ENCODE measurements at places on chromosomes 4 and X. TPM values are rescaled to one million over a fixed set of nuclear protein-coding genes. Genes with fewer than 3 reads are reported as not detected.
A peak's percentile ranks its signal among the peaks of the same experiment; 100 is the strongest.

- no peak for DNase-seq
Measured at GRCh38 chr4:124067046-124067445, 645.5 kb downstream of the ANKRD50 start.

- DNase-seq, result no peak
Measured at GRCh38 chr4:22574880-22575279, 59.0 kb upstream of the ADGRA3 start.

GRCh38 chr4:78691971-78692821 lies 84.0 kb upstream of the BMP2K start:
- no peak for DNase-seq

- no peak for DNase-seq
Measured at GRCh38 chrX:12349201-12349600, 210.9 kb downstream of the FRMPD4 start.

GRCh38 chr4:150242820-150243458 lies 164.7 kb downstream of the DCLK2 start:
- no peak for DNase-seq

- DNase-seq, result no peak
Measured at GRCh38 chrX:44914532-44915198, 41.7 kb downstream of the KDM6A start.

- DNase-seq, result no peak
Measured at GRCh38 chr4:157300701-157301100, 80.2 kb downstream of the GRIA2 start.

GRCh38 chr4:177313263-177313662 lies 3.6 kb downstream of the NEIL3 start:
- DNase-seq, result no peak

DNA sequence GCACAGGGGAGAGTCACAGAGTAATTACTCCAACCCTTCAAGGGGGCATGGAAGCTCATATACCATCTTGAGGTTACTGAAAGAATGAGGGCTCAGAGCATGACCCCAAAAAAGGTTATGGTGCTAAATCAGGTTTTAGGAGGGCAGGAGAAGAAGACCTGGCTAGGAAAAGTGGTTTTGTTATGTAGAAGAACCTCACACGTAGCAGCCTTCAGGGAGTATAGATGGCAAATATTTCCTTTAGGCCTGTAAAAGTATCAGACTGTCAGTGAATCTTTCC lies 102.0 kb upstream of the PDE5A start:
- DNase-seq, result no peak

GRCh38 chr4:142095886-142096605 lies 459.7 kb downstream of the IL15 start:
- no peak for DNase-seq

DNA sequence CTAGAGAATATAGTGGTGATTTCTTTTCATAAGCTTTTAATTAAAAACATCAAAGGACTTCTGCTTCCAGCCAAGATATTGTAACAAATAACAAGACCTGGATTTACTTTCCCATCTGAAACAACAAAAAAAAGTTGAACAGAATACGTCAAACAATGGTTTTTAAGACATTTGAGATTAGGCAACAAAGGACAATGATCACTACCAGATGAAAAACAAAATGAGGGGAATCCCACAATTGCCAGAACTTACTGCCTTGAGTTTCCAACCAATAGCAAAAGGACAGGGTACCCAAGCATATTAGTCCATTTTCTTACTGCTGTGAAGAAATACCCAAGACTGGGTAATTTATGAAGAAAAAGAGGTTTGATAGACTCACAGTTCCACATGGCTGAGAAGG lies 341.4 kb upstream of the INTU start:
- DNase-seq, result no peak

- no peak for DNase-seq
Measured at GRCh38 chr4:175511861-175512260, 300.2 kb downstream of the GPM6A start.

DNA sequence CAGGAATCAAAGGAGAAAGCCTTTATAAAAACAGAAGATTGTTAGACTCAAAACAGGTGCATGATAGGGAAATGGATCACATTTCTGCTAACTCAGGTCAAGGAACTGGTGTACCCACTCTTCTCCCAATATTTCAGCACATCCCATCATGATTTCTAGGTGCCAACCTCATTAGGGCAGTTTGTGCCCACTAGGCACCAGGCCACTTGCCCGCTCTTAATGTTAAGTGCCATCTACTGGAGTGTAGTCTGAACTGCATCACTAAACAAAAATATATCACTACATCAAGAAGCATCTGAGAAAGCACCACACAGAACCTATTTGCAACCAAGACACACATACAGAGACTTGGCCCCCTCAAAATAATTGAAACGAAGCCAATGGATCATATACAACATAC lies 140.4 kb upstream of the GRID2 start:
- no peak for DNase-seq

- no peak for DNase-seq
Measured at GRCh38 chr4:168723020-168723419, 226.2 kb downstream of the PALLD start.

DNA sequence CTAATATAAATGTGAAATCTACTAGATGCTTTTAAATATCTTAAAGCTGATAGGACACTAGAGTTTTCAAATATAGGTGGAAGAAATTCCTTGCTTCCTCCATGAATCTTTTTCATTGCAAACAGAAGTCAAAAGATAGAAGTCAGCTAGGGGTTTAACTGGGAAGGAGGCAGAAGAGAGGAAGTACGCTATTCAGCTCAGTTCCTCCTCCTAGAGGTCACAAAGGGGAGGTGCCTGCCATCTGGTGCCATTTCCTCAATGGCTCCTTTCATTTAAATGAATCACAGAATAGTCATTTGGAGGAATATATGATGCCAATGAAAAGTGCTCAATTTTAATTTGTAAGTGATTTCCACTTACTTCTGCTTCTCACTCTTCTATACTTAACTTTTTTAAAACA lies 8.5 kb downstream of the COL25A1 start:
- peak; percentile 40 for DNase-seq

DNA sequence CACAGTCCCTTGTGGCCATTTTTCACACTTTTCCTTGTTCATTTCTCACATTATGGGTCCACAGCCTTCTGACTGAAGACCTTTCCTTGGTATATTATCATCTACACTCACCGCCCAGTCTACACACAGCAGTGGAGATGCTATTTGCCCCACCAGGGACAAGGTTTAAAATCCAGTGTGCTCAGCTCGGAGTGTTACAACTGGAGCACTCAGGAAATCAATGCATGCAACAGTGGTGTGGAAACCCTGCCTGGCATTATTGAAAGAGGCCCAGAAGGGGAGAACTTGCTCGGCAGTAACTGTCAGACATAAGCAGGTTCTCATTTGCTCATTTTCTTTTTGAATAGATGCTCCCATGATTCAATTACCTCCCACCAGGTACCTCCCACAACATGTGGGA lies 340.9 kb downstream of the DHRSX start:
- no peak for DNase-seq

GRCh38 chrX:124238268-124238667 lies 94.2 kb upstream of the TEX13D start:
- no peak for DNase-seq

GRCh38 chrX:19639056-19639455 lies 123.7 kb upstream of the MAP3K15 start:
- DNase-seq, result no peak

- no peak for DNase-seq
Measured at GRCh38 chr4:109067508-109068235, 234.8 kb downstream of the COL25A1 start.

DNA sequence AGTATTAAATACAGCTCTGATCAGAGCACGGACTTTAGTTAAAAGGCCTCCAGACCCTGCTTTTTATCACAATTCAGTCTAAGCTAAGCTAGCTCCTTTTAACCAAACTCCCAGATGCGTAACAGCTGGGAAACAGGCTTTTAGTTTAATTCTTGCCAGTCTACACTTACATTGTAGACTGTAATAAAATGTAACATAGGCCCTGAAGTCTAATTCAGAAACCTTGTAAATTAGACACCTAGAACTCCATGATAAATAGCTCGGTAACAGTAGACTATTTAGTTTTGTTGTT lies 20.1 kb downstream of the FBXO8 start:
- no peak for DNase-seq

- DNase-seq, result no peak
Measured at GRCh38 chrX:53594354-53594753, 92.2 kb downstream of the HUWE1 start.

Gene DMRTC1
- 0.36 TPM for total RNA-seq

Gene TMEM35A
- total RNA-seq, result 0.26 TPM

Gene CYLC1
- total RNA-seq, result not detected

Gene GPR50
- not detected for total RNA-seq

Gene EIF4E
- total RNA-seq, result 70.5 TPM

Gene PLS3
- 0.99 TPM for total RNA-seq

Gene CASP6
- 30.3 TPM for total RNA-seq

Gene RPL36A
- 294 TPM for total RNA-seq

Gene SPP1
- not detected for total RNA-seq

Gene ETDA
- total RNA-seq, result not detected

Gene SLITRK4
- not detected for total RNA-seq

Gene KIF4A
- 28.7 TPM for total RNA-seq

Gene MAGEA12
- total RNA-seq, result not detected

Gene BEX5
- 5.4 TPM for total RNA-seq

Gene CXCL9
- 0.94 TPM for total RNA-seq

Gene FAM114A1
- total RNA-seq, result 0.48 TPM

Gene ABCE1
- total RNA-seq, result 85.0 TPM
